Stimulated activated CD4-positive, alpha-beta T cell treated with anti-CD3 and anti-CD28 coated beads, Interleukin-4, amount 100 ng/mL, for 24 hours (primary cell): ENCODE measurements at places on chromosomes 7 and 10.

DNA sequence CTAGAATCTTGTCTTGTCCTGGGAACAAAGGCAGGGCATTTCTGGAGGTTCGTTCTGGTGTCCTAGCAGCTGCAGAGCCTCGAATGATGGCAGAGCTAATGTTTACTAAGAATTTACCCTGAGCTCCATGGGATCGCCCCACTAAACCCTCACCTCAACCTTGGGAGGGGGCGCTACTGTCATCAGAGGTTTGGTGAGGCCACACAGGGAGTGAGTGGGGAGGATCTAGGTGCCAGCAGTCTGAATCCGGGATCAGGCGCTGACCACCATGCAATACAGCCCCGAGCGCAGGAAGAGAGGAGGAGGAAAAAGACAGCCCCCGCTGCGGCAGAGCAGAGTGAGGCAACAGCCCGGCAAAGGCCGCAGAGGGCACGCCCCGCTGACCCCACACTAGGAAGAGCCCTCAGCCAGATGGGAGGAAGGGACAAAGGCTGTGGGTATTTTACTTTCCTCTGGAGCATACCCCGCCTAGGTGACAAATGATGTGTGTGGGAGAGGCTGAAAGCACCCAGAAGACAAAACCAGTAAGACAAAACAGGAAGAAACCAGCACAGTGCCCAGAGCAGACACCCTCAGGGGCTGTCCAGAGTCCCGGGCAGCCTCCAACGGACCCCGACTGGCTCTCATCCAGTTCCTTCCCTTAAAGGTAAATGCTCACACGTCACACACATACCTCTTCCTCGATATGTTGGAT is 103.5 kb downstream of the FAM53B start:
- no peak for DNase-seq

GRCh38 chr10:99005254-99005653 is 230.4 kb downstream of the HPSE2 start:
- no peak for DNase-seq

DNA sequence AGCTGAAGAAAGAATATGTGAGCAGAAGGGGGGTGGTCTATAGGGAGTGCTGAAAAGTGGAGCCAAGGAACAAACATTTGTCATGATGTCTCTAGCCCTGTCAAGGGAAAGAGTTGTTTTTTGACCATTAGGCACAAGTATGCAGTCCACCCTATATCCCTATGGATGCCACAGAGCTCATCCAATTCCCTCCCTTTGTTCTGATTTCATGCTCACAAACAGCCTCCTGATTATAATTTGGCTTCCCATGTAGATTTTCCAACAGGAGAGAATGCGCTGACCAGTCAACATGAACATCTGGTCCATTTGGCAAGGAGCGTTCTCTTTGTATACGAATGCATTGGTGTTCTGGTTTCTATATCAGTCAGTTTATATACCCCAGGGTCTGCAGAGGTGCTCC is 12.1 kb upstream of the CEP41 start:
- no peak for DNase-seq

DNA sequence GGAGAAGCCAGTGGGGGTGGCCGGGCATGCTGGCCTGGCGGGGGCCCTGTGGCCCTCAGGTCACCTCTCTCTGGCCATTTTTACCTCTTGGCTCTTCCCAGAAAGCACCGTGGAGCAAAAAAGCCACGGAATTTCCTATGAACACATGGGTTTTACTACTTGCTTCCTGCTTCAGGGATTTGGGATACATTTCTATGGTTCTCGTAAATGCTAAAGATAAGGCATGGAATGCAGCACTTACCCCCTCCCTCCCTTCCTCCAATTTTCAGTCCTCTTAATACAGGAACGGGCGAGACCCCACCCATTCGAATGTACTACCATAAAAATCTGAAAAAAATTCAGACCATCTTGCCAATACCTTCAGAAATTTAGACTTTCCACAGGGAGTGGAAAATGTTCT is 279.7 kb downstream of the ARHGAP12 start:
- no peak for DNase-seq

GRCh38 chr10:62043421-62044021 is 142.0 kb downstream of the ARID5B start:
- no peak for DNase-seq

DNA sequence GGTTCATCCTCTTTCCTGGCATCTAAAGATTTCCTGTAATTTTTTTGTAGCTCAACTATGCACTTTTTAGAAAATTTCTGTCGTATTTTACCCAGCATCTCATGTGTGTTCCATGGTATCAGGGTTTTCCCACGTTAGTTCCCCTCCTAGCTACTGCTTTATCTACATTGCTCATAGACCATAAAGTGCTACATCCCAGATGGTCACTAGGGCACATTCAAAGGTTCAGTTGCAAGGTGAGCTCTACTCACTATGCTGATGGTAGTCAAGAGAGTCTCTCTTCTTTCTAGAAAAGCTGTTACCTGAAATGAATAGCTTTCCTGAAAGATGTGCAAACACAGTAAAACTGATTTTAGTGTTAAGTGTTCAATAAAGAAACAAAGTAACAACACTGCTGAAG is 33.5 kb downstream of the RELN start:
- no peak for DNase-seq

DNA sequence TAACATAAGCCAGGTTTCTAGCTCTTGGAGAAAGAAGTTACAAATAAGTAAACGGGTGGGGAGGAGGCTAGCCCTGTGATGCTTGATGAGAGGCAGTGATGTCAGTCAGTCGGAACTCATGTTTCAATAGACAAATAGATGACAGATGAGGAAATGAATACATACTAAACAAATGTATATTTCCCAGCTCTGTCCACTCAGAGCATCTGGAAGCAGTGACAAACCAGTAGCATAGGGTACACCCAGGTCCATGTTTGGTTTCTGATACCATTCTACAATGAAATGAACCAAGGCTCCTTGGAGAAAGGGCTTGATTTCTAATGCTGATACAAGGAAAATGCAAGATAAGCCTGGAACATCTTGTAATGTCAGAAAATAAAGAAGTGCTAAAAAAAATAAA is 30.6 kb downstream of the PODXL start:
- DNase-seq: no peak

DNA sequence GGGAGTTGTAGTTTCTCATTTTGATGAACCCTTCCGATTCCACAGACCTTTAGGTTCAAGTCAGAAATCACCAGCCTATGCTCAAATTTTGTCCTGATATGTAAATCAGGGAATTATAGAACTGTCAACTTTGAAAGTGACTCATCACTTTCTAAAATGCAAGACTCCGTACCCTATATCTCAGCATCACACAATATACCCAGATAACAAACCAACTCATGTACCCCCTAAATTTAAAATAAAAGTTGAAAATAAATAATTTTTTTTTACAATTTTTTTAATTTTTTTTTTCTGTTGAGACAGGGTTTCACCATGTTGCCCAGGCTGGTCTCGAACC is 393 bp upstream of the ARHGAP19 start:
- no peak for DNase-seq

DNA sequence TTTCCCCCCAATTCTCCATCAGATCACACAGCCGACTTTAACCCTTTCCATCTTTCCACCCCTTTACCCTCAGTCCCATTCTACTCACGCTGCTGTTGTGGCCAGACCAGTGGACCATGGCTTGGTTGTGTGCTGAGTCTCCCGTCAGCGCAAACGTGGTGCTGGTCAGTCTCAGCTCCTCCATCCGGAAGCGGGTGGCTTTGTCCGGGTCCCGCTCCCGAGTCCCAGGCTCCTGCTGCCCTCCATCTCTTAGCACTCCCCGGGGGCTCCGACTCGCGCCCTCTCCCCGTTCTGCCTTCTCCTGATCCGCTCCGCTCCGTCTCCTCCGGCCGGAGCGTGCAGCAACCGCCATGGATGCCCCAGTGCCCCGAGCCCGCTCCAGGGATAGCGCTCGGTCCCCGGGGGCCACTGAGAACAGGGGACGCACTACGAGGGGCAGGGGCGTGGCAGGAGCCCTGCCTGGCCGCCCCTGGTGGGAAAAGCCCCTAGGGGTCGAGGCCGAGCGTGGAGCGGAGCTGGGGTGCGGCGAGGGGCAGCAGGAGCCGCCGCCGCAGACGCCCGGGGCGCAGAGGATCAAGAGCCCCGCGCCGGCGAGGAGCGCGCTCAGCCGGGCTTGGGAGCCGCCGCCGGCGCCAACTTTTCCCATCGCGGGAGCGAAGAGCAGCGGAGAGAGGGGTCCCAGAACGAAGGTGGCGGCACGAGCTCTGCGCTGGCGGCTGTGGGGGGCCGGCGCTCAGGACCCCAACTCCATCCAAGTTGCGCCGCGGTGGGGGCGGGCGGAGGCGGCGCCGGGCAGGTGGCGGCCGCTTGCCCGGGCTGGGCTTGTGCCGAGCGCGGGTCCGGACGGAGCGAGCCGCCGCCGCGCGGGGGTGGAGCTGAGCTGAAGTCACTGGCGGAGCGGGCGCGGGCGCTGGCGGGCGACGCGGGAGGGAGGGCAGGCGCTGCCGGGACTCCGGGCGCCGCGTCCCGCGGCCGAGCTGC is at the start of gene SORCS1:
TSS of gene SORCS1 (minus strand) at position 826 of the 981 bp plus-strand sequence.
- DNase-seq: no peak

GRCh38 chr10:109937460-109938065 is 14.3 kb upstream of the XPNPEP1 start:
- DNase-seq: no peak
